Type B pancreatic cell (in vitro differentiated cells): ENCODE measurements at places on chromosomes 2 and 18. TPM values are rescaled to one million over a fixed set of nuclear protein-coding genes. Genes with fewer than 3 reads are reported as not detected.

The CXXC1 gene
- total RNA-seq: 88.7 and 95.1 TPM in 2 replicates

- no peak for DNase-seq
Observed at GRCh38 chr2:128228894-128229293, 89.8 kb downstream of the HS6ST1 start.

GRCh38 chr2:238344517-238344916, 24.2 kb downstream of the TRAF3IP1 start:
- no peak for DNase-seq

- no peak for DNase-seq
Observed at GRCh38 chr2:240477916-240478315, 42.5 kb downstream of the GPC1 start.

DNA sequence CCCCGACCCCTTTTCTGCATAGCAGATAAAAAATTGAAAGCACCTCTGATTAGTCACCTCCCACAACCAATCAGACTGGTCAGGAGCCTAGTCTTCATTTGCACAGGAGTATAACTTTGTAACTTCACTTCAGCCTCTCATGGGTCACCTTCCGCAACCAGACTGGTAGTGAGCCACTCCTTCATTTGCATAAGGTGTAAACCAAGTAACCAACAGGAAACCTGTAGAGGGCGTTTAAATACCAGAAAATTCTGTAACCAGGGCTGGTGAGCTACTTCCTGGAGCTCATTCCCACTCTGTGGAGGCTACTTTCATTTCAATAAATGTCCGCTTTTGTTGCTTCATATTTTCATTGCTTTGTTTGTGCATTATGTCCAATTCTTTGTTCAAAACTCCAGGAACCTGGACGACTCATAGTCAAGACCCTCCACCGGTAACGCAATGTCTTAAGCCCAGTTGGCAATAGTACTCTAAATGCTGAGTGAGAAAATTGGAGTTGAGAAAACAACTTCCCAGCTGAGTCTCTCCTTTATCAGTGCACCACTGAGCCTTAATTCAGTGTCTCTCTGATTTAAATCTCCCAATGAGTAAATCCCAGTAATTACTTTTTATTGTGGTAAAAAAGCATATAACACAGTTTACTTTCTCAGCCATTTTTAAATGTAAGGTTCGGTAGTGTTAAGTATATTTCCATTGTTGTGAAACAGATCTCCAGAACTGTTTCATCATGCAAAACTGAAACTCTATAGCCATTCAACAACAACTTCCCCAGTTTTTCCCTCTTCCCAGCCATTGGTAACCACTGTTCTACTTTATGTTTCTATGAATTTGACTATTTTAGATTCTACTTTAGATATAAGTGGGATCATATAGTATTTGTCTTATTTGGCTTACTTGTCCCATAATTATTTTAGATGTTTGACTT, 392.7 kb upstream of the SLC8A1 start:
- DNase-seq: no peak

GRCh38 chr2:122034344-122034743, 278.9 kb downstream of the TSN start:
- no peak for DNase-seq
